Transverse colon (tissue), 4 donors: ENCODE measurements at places on chromosomes 1 and 21.

GRCh38 chr21:41972511-41973205, 18.8 kb upstream of the C2CD2 start:
- DNase-seq, result no peak

- DNase-seq, result no peak
These were observed 32.9 kb upstream of the RASAL2 start for GRCh38 chr1:178060789-178061556.

- DNase-seq, result no peak
These were observed 89.5 kb downstream of the NEK7 start for GRCh38 chr1:198246337-198246736.

- DNase-seq, result no peak
These were observed 141.0 kb upstream of the JUN start for GRCh38 chr1:58924821-58925220.

- no peak for DNase-seq
These were observed 11.9 kb downstream of the PACC1 start for GRCh38 chr1:212402666-212403321.

DNA sequence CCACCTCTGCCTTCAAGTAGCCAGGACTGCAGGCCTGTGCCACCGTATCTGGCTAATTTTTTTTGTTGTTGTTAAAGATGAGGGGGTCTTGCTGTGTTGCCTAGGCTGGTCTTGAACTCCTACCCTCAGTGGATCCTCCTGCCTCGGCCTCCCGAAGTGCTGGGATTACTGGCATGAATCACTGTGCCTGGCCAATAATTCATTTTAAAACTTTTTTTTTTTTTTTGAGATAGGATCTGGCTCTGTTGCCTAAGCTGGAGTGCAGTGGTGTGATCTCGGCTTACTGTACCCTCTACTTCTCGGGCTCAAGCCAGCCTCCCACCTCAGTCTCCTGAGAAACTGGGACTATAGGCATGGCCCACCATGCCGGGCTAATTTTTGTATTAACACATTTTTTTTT, 3.5 kb downstream of the CDC73 start:
- DNase-seq, result no peak

DNA sequence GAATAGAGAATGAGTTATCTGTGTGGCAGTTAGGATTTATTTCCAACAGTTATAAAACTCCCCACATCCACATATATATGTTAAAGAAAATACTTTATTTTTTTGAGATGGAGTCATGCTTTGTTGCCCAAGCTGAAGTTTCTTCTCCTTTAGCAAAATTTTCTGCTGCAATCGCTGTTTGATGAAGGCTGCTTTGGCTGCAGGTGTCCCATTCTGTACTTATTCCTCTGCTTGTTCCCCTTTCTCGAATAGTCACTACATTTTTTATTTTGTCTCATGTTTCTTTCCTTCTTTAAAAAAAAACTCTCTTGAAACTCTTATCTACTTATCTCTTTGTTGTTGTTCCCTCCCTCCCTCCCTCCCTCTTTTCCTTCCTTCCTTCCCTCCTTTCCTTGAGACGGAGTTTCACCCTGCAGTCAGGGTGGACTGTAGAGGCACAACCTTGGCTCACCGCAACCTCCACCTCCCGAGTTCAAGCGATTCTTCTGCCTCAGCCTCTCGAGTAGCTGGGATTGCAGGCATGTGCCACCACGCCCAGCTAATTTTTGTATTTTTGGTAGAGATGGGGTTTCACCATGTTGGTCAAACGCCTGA, 10.6 kb downstream of the OR2W3 start:
- DNase-seq, result no peak

DNA sequence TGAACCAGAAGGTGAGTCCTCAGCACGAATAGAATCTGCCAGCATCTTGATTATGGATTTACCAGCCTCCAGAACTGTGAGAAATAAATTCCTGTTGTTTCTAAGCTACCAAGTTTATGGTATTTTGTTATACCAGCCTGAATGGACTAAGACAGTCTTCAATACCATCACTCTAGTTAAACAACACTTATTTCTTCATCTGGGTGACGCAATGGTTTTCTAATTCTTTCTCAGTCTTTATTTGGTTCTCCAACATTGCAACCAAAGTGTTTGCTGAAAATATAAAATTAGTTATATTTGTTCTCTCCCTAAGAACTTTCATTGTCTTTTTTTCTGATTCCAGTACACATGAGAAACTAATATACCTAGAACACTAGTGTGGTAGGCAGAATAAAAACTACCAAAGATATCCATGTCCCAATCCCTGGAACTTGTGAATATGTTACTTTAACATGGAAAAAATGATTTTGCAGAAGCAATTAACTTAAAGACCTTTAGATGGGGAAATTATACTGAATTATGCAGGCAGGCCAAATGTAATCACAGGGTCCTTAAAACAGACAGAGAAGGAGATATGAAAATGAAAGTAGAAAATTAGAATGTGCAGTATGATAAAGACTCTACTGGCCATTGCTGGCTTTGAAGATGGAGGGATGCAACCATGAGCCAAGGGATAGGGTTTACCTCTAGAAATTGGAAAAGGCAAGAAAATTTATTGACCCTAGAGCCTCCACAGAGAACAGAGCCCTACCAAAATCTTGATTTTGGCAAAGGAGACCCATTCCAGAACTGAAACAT, 1115.1 kb downstream of the PLA2G4A start:
- no peak for DNase-seq

GRCh38 chr1:171674431-171675405, 22.2 kb upstream of the MYOC start:
- DNase-seq, result no peak

GRCh38 chr21:26136671-26137070, 33.9 kb downstream of the APP start:
- DNase-seq, result no peak

- no peak for DNase-seq
These were observed 128.2 kb upstream of the HOOK1 start for GRCh38 chr1:59686574-59686973.

DNA sequence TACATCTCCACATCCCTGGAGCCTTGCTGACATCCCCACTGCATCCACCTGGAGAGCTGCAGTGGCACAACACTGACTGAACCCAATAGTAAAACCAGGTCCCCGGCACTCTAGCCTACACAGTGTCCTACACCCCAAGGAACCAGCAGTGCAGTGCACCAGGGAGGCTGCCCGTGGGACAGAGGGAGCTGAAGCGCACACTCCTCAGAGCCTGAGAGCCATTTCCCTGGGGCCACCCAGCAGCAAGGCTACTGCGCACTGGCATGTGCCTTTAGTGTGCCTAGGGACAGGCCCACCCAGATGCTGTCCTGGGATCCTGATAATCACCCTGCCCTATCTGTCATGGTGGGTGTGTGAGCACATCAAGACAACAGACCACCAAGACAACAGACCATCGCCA, 31.9 kb downstream of the NSL1 start:
- DNase-seq, result no peak

GRCh38 chr1:112911506-112912220, 44.3 kb downstream of the SLC16A1 start:
- no peak for DNase-seq

GRCh38 chr1:176669782-176670181, 206.8 kb downstream of the PAPPA2 start:
- DNase-seq, result no peak

DNA sequence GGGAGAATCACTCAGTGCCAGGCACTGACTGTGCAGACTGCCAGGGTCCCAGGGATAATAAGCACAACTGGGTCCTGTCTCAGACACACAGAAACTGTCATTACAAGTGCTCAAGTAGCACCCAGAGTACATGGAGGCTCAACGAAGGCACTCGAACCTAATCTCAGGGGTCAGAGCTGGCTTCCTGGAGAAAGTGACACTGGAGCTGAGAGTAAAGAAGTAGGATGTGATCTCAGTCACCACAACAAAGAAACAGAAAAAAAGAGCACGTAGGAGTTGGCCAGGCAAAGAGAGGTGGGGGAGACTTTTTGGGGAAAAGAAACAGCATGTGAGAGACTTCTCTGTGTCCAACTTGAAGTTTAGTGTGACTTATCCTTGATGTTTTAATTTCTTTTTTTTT, 1.3 kb downstream of the CATSPER4 start:
- no peak for DNase-seq

DNA sequence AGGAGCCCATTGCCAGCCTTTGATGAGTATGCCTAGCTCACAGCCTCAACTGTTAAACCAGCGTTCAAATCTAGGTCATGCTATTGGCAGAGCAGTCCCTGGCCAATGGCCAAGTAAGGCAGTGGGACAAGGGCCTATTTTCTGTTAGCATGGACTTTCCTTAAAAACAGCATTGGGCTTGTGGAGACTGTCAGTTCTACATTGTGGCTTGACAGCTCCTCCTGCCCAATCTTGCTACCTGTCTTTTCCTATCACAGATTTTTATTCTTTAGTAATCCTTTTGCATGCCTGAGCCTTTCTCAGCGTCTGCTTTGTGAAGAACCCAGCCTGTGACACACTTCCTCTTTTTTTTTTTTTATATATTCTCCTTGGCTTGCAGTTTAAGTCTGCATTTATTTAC, 56.4 kb downstream of the DIP2A start:
- DNase-seq, result peak; percentile 16

DNA sequence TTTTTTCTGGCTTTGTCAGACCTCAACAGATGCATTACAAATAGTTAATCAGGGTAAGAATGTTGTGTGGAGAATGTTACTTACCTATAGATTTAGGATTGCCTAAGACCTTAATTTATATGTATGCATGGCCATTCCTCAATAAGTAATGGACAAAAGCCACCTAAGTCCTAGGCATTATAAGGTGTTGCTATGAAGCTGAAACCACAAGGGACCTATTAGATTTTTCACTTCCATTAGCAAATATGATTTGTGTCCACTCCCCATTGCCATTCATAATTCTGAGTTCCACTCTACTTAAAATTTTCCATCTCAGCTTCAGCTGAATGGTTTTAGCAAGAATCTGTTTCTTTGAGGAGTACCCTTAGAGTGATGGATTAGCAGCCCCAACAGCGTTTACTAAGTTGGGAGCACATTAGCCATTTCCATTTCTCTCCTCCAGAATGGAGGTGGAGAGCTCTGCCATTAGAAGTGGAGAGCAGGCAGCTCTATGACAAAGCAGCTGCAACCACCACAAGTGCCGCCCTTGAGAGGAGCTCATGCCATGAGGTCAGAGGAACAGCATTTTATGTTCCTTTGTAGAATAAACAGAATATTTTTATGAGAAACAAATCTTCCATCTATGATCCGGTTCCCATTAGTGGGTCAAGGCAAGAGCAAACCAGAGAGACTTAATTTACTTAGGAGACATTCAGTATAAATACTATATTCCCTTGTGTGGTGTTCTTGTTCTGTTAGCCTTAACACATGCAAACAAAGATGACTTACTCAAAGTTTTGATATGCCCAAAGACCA, 28.9 kb upstream of the C1orf87 start:
- DNase-seq, result no peak

DNA sequence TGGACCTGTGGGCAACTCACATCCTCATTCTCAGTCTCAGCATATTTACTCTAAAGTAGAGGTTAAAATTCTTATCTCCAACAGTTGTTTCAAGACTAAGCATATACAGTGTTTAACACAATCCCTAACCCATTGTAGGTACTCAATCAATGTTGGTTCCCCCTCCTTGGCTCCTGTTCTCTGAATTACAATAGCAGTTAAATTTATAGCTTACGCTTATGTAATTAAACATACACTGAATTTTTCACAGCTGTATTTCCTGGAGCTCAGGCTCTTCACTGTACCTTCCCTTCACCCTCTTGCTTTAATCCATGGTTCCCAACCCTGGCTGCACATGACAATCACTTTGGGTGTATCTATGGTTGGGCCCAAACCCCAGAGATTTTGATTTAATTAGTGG, 89.4 kb downstream of the LPAR3 start:
- no peak for DNase-seq

GRCh38 chr1:18408656-18409370, 71.9 kb upstream of the KLHDC7A start:
- DNase-seq, result no peak

- DNase-seq, result no peak
These were observed 339.5 kb downstream of the PTPRU start for GRCh38 chr1:29575826-29576225.

GRCh38 chr1:171948511-171948910, 107.2 kb downstream of the DNM3 start:
- no peak for DNase-seq

- DNase-seq, result no peak
These were observed 29.7 kb downstream of the TRIM11 start for GRCh38 chr1:228376651-228377631.

DNA sequence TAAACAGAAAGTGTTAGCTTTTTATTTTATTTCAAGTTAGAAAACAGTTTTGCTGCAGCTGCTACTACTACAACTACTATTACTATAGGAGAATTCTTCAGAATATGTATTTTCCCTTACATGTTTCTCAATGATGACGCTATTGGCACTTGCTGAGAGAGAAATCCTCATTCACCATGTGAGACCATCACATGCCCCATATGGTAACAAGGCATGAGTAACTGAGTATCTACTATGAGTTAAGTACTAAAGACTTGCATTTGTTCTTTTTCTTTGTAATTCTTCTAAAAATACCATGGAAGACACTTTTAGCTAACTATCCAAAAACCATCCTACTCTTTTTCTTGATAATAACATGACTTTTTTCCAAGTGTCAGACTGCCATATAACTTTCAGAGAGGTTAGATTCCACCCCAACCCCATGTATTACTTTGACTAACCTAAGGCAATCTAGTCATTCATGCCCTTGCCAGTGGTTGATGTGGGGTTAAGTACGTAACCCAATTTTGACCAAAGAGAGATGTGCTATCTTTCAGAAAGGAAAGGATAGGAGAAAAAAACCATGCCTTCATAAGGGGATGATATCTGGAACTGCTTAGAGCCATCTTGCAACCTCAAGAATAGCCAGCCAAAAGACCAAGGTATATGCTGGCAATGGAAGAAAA, 42.9 kb downstream of the COP1 start:
- DNase-seq, result no peak

DNA sequence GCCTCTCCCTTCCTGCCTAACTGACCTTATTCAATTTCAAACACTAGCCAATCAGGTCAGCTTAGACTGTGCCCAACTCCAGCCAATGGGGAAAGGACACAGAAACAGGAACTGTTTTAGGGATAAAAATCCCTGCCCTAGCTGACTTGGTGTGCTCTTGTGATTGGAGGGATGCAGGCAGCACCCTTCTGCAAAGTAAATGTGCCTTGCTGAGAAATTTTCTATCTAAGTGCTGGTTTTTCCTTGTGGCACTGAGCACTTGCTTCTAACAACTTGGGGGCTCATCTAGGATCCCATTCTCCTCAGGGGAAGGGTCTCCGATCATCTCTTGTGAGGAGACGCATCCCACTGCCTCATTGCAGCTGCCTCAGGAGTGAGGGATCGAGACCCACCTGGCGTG, 10.7 kb upstream of the CD2 start:
- DNase-seq, result no peak

- DNase-seq, result no peak
These were observed 55.5 kb upstream of the DYNLT5 start for GRCh38 chr1:66696771-66697170.

DNA sequence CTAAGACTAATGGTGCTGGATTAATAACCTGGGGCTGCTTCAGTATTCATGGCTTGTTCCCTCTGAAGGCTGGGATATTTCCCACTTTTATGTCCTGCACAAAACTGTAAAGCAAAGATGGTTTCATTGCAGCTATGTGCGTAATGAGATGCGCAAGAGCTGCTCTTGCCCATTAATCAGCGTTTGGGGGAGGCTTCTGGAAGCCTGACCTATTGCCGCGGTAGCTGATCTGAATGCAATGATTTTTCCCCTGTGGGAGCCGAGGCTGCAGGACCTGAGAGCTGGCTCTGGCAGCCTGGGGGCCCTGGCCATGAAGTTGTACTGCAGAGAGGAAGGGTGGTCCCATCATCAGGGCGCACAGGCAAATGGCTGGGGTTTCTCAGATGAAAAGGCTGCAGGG, 239.8 kb downstream of the CAMTA1 start:
- DNase-seq, result no peak
